H1 (cell line): ENCODE measurements at places on chromosomes 13 and 19. TPM values are rescaled to one million over a fixed set of nuclear protein-coding genes. Genes with fewer than 3 reads are reported as not detected.
A peak's percentile ranks its signal among the peaks of the same experiment; 100 is the strongest.

DNA sequence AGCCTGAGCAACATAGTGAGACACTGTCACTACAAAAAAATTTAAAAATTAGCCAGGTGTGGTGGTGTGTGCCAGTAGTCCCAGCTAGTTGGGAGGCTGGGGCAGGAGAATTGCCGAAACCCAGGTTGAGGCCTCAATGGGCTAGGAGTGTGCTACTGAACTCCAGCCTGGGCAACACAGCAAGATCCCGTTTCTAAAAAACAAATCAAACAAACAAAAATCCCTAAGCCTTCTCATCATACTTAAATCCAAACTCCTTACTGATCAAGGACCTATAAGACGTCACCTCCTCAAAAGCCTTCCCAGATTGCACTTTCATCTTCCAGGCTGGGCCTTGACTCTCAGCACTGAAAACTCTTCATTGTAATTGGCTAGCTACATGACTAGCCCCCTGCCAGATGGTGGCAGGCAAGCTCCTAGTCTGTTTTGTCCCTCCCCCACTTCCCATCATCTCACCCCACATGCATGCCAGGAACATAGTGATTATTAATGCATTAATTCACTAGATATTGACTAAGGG lies 17.5 kb upstream of the NANOS3 start:
- no peak for DNase-seq

The IZUMO4 gene
- total RNA-seq: 1.3 and 1.8 TPM in 2 replicates

GRCh38 chr13:47413112-47413511 lies 516.3 kb upstream of the HTR2A start:
- DNase-seq: no peak

DNA sequence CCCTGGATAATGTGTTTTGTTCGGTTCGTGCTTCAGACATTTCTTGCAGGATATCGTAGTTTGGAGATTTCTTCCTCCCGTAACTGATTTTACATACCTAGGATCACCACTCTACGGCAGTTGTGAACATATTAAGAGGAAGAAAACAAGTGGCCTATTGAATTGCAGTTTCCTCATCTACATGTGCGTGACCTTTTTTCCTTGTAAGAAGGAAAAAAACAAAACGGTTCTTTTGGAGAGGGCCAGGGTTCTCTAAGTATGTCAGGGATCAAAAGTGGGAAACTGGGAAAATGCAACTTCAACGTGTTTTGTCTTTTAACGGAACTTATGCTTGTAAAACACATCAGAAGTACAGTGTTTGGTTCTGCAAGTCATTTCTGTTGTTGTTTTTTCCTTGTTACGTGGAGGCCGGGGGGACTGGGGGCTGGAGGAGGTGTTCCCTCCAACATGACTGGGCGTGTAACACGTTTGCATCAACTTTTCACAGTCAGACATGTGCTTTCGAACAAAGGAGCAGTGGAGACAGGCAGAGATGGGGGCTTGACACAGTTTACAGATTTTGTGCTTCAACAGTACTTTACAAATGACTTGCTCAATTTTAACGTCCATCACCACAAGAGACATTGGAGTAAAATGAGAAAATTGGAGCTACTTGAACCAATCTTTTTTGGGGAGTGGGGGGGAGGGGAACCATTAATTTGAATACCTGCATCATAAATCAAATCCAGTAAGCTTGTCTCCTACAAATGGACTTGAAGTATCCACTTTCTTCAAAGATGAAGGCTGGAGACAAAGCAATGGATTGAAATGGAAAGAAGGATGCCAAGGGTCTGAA lies 3.8 kb downstream of the ZC3H4 start:
- DNase-seq: no peak

GRCh38 chr19:27736225-27736624 lies 1476.7 kb downstream of the UQCRFS1 start:
- DNase-seq: no peak

GRCh38 chr19:53908106-53908934 lies 758 bp upstream of the CACNG7 start:
- DNase-seq: no peak

DNA sequence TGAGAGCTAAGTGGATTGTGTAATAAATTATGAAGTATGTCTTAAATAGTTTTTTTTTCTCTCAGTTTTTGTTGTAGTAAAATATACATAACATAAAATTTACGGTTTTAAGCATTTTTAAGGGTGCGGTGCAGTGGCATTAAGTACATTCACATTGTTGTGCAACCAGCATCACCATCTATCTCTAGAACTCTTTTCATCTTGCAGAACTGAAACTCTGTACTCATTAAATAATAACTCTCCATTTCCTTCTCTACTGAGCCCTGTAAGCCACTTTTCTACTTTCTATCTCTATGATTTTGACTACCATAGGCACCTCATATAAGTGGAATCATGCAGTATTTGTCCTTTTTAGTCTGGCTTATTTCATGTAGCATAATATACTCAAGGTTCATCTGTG lies 87.1 kb downstream of the GJA3 start:
- no peak for DNase-seq

The ZNF443 gene
- 7.8 and 9.2 TPM in 2 replicates for total RNA-seq

- DNase-seq: no peak
Measured at GRCh38 chr13:48120241-48120640, 25.3 kb upstream of the MED4 start.

The RDH8 gene
- total RNA-seq: not detected in 2 replicates

The ZNF541 gene
- total RNA-seq: 0.50 TPM in 1 of 2 replicates, not detected in the other

The GRIK5 gene
- total RNA-seq: 42.9 and 45.1 TPM in 2 replicates

DNA sequence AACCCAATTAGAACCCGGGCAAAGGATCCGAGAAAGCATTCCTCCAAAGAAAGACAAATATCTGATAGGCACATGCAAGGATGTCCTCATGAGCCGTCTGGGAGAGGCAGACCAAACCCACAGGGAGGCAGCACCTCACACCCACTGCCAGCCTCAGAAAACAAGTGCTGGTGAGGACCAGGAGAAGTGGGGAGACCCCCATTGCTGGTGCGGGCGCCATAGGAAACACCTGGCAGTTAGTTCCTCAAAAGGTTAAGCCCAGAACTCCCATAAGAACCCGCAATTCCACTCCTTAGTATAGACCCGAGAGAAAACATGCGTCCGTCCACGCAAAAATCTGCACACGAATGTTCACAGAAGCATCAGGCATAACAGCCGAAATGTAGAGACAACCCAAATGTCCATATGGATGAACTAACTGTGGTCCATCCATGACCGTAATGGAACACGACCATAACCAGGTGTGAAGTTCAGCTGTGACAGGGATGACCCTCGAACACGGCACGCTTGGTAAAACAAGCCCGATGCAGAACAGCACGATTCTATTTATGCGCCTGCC lies 7.9 kb downstream of the ZNF787 start:
- no peak for DNase-seq

GRCh38 chr19:35030257-35031071 lies at the start of gene SCN1B:
SCN1B (plus strand) TSS chr19:35030470; CDS start chr19:35030821, 351 bp downstream.
- peak; percentile 78 for DNase-seq

- DNase-seq: no peak
Measured at GRCh38 chr19:6023085-6023682, 45.2 kb upstream of the RANBP3 start.

GRCh38 chr13:76822698-76823267 lies 63.4 kb downstream of the KCTD12 start:
- DNase-seq: no peak

The ZNF792 gene
- 6.0 and 7.2 TPM in 2 replicates for total RNA-seq

GRCh38 chr13:96860882-96861281 lies 133.4 kb downstream of the OXGR1 start:
- DNase-seq: no peak

The MYO1F gene
- 2.2 and 4.6 TPM in 2 replicates for total RNA-seq

DNA sequence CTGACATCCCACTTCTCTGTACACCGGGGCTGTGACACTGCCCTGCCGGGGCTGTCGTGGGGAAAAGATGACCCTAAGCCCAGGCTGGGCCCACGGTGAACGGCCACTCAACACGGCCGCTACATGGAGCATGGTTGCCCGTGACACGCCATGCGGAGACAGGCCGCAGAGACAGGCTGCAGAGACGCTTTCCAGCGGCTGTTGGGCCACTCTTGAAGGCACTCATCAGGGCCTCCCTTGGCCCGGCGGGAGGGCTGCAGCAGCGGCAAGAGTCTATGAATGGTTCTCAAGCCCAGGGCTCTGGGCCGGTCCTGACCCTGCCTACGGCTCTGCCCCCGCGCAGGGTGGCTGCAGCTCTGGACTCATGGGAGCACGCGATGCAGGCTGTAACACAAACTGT lies 22.1 kb downstream of the ADPRHL1 start:
- no peak for DNase-seq

DNA sequence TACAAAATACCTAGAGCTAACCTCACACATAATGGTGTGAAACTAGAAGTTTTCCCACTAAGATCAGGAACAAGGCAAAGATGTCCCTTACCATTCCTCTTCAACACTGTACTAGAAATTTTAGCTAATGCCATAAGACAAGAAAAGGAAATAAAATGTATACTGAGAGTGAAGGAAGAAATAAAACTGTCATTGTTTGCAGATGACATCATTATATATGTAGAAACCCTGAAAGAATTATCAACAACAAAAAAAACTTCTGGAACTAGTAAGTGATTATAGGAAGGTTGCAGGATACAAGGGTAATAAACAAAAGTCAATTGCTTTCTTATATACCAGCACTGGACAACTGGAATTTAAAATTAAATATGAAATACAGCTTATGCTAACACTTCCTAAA lies 93.7 kb downstream of the TNFSF11 start:
- DNase-seq: no peak

DNA sequence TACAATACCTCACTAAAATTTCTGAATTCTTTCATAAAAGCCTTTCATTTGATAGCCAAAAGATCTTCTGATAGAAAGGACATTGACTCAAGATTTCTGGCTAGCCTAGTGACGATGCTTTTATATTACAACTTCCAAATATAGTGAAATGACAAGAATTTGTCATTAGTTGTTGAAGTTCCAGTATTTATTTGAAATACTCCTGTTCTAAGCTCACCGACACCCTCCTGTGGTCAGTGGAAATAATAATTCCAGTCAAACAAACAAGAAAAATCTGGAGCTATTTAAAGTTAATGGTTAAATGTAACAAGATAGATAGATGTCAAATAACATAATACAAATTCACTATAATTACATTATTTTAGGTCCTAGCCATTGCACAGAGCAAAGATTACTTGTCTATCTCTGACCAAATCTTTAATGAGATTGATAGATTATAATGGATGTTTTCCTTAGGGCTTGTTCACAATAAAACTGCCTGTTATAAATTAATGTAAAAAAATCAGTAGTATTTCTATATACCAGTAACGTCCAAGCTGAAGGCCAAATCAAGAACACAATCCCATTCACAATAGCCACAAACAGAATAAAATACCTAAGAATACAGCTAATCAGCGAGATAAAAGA lies 195.5 kb downstream of the RGCC start:
- DNase-seq: no peak

The ACP7 gene
- total RNA-seq: 0.50 and 0.98 TPM in 2 replicates

The ONECUT3 gene
- total RNA-seq: not detected in 2 replicates

DNA sequence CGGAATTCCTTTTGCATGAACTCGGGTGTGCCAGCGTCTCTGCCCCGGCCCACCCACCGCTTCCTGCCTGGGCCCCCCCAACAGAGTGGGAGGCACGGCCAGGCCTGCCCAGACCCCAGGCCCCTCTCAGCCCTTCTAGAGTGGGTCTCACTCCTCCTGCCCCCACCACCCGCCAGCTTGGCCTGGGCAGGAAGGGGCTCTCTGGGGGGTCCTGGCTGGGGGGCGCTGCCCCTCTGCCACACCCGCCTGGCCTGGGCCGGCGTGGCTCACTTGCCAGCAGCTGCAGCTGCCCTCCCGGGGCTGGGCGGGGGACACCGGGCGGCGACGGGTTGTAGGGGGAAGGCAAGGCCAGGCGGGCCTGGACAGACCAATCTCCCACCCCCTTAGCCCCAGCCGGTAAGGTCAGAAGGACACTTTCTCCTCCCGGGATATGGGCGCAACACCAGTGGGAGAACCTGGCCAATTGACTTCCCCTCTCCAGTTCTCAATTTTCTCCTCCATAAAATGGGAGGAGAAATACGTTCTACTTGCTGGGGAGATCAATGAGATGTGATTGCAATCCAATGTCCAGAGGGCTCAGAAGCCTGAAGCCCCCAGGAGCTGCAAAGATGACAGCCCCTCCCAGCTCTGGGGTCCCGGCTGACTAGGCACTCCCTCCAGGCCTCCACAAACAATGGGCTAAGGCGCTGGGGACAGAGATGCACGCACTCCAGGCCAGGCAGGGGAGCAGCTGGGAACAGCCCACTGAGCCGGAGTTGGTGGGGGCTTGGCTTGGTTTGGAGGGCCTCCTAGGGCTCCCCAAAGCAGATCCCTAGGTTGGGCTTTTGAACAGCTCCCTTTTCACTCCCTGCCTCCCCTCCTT lies 2.4 kb downstream of the CRLF1 start:
- no peak for DNase-seq

The THAP8 gene
- total RNA-seq: 6.0 and 6.4 TPM in 2 replicates

GRCh38 chr19:39533003-39533512 lies 406 bp upstream of the EID2B start:
- no peak for DNase-seq

GRCh38 chr19:49858088-49858985 lies 7.4 kb downstream of the PTOV1 start:
- DNase-seq: no peak

GRCh38 chr13:100129605-100130004 lies 40.7 kb downstream of the PCCA start:
- DNase-seq: no peak

The DPF1 gene
- total RNA-seq: 15.2 and 15.6 TPM in 2 replicates

The KLHL1 gene
- total RNA-seq: not detected in 2 replicates

DNA sequence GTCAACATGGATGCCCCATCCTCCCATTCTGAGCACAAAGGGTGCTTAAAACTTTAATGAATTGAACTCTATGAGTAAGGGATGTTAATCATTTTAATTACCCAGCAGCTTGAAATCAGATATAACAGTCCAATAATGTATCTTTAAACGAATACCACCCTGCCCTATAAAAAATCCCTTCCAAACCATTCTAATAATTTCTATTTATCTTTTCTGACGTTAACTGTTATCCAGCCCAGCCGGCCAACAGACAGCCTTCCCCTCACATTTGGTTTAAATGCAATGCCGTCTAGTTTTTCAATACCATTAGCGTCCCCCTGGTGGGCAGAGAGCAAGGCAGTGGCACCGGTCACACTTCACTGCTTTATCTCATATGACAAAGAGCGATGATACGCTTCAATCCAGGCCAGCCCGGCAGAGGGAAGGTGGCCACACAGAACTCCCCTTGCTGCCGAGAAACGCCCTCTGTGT lies 402.2 kb upstream of the ZNF507 start:
- no peak for DNase-seq

DNA sequence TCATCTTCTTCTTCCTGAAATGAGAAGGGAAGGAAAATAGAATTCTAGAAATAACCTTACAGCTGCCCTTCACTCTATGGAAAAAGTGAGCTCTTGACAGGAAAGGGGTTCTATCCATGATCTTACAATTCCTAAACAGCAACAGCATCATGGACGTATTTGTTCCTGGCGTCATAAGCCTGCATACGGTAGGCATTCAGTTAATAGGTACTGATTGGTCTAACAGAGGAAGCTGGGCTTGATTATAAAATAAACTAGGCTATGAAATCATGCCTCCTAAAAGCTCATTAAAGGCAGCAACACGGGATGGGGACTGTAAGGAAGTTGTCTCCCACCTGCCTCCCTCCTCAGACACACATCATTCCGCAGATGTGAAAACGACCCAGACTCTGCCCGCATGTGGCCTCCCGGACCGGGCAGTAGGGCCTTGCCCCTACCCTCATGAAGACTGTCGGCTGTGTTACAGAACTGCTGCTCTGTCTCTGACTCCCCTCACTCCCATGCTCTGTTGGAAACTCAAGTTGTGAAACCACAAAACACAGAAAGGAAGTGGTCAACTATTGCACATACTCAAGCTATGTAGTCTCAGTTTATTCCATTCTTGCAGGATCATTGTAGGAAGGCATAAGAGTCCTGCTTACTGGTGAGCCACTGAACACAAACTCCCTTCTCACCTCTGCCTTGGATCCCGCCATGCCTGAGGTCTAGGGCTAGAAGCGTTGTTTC lies 129.8 kb downstream of the DLEU7 start:
- no peak for DNase-seq

- no peak for DNase-seq
Measured at GRCh38 chr13:82571653-82572052, 1310.6 kb downstream of the SLITRK1 start.
